Skeletal muscle cell (primary cell): ENCODE measurements at places on chromosomes 2 and 18.

DNA sequence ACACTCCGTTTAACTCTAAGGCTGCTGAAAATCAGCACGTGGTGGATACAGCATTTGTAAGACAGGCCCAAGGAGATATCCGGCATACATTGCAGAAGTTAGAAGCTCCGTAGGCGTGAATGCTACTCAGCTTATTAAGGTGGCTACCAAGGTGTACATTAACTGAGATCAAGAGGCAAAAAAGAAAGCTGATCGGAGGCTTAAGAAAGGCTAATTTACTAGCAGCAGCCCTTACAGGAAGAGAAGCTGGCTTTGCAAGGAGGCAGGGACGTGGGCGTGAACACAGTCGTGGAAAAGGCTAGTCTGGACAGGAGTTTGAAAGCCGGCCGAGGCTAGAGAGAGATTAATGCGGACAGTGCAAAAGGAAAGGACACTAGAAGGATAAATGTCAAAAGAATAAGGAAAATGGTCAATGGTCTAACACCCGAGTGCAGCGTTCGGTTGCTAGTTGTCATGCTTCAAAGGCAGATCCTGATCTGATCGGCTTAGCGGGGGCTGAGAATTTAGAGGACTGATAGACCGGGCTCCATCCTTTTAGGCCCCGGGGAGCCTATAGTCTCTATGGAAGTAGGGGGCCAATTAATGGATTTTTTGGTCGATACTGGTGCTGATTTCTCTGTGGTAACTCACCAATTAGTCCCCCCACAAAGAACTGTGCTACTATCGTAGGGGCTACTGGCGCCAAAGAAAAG is 45.6 kb upstream of the SELENOI start:
- DNase-seq, result no peak

DNA sequence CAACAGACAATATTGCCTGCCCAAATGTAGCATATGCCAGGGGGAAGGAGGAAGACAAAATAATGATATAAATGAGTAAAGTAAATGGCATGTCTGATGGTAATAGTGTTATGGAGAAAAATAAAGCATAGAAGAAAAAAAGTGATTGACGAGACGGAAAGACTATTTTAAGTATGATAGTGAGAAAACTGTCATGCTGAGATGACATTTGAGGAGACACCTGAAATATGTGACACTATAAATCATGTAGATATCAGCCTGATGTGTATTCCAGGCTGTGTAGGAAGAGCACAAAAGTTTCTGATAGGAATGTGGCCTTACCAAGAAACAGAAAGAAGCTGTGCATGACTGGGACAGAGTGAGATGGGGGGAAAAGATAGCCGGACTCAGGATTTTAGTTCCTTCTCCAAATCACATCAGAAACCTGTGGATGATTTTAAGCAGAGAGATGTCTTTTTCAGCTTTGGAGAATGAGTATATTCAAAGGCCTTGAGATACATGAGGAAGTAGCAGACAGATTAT is 387.3 kb upstream of the SYT4 start:
- no peak for DNase-seq

- DNase-seq, result no peak
Measured at GRCh38 chr18:56380685-56381084, 257.7 kb downstream of the TXNL1 start.

DNA sequence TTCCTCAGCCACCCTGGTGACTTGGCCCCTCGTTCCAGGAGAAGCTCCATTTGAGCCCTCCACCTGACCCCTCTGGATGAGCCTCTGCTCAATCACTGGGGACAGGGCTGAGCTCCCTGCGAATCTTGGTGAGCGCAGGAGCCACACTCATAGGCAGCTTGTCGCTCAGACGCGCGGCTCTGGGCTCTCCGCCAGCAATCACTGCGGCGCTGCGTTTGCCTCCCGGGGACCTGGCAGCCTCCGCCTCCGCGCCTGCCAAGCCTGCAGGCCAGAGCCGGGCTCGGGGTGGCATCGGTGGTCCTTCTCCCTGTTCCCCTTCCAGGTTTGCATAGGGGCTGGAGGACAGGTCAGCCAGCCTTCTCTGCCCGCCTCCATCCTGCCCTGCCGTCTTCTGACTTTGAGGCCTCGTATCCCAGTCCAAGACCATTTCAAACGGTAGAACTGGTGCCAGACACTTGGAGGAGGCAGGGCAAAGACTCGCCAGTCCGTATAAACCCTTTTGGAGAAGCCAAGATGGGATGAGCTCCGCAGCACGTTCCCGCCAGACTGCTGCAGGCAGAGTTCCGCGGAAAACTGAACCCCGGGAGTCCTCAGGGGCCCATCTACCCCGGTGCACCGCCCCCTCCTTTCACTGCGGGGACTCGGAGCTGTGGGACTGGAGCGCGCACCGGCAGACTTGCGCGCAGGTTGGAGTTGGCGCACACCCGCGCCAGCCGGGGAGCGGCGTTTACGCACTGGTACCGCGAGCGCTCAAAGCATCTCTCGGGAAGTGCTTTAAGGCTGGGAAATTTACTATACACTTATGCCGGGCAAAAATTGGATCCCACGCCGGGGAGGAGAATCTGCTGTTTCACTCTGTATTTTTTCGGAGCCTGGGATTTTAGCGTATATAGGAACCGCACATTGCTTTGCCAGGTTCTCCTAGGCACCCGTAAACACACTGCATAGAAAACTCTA is 1.1 kb upstream of the TACR1 start:
- DNase-seq, result no peak

DNA sequence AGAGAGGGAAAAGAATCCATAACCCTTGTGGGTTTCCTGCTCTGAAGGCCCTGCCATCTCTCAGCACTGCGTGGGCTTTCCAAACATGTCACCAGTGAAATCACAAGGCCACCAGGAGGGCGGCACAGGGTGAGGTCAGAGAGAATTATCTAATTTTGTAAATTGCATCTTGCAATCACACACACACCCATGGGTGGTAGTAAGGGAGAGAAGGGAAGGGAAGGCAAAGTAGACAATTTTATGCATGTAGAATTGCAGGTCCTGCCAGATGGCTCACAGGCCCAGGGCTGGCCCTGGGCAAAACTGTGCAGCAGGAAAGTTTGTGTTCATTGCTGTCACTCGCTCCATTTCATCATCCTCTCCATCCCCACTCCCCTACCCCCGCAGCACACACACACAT is 21.0 kb upstream of the ZBTB7C start:
- DNase-seq, result no peak

DNA sequence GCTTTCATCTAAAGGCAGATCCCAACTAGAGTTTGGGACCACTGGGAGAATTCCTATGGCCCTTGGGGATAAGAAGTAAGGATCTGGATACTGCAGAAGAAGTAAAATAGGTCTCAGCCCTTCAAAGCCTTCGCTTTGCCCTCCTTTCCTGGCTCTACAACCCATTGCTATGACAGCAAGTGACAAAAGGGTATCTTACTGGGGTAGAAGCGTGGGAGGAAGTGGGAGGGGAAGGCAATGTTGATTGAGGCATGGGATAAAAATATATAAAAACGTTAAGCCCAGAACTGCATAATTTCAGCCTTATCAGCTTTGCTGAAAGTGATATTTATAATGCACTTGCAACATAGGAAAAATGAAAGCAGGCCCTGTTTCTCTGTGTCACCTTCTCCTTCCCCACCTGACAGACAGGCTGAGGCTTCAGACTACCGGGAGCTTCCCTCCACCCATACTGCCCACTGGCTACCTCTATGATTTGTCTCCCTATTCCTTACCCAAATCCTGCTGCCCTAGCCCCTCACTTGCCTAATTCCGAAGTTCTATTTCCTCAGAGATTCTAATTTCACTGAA is 14.9 kb upstream of the SOS1 start:
- no peak for DNase-seq

- DNase-seq, result no peak
Measured at GRCh38 chr2:99424371-99424770, 65.4 kb downstream of the REV1 start.

DNA sequence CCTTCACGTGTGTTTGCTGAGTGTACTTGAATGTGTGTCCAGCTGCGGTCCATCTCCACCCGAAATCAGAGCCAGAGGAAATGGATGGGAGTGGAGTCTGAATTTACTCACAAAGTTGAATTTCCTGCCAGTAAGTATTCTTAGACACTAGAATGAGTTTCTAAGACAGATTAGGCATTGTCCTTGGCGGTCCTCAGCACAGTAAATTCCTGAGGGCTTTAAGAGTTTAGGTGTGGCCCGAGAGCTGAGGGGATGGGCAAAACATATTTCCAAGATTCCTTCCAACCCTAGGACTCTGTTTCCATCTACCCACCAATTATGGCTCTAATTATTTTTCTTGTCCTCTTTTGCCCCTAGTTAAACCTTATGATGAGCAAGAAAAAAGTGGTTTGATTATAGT is 90.3 kb upstream of the PHLPP1 start:
- no peak for DNase-seq

DNA sequence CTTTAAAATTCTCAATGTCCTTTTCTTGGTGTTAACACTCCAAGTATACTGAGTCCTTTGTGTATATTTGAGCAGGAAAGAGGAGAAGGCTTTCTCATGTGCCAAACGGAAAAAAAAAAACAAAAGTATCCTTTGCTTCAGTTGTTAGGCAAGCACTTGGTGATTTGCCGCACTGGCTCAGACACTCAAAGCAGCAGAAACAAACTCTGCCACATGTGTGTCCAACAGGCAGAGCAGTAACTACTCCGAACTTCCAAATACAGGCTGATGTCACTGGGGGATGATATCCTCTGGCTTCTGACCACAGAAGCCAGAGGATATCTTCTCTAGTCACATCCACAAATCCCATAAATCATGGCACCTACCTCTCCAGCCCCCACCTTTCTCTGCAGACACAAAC is 108.0 kb upstream of the SALL3 start:
- no peak for DNase-seq

DNA sequence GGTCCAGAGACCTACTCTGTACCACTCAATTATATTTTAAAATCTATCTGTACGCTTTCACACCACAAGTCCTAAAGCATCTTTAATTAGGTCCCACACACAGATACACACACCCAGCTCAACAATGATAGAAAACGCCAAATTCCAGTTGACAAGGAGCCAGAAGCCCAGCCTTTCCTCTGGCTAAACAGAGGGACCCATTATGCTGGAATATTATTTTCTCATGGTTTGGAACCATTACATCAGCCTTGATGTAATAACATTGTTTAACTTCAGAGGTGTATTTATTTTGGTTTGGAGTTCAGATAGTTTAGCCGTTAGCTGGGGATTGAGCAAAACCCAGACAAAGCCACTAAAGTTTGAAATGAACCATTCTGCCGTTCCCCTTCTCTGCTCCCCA is 14.0 kb upstream of the INHBB start:
- DNase-seq, result no peak

GRCh38 chr2:152127628-152128027 is 28.8 kb upstream of the CACNB4 start:
- DNase-seq, result peak; percentile 4

- peak; percentile 63 for DNase-seq
Measured at GRCh38 chr2:200300638-200301314, 5.7 kb upstream of the SPATS2L start.

GRCh38 chr2:160635488-160635887 is 141.9 kb upstream of the RBMS1 start:
- DNase-seq, result peak; percentile 64

DNA sequence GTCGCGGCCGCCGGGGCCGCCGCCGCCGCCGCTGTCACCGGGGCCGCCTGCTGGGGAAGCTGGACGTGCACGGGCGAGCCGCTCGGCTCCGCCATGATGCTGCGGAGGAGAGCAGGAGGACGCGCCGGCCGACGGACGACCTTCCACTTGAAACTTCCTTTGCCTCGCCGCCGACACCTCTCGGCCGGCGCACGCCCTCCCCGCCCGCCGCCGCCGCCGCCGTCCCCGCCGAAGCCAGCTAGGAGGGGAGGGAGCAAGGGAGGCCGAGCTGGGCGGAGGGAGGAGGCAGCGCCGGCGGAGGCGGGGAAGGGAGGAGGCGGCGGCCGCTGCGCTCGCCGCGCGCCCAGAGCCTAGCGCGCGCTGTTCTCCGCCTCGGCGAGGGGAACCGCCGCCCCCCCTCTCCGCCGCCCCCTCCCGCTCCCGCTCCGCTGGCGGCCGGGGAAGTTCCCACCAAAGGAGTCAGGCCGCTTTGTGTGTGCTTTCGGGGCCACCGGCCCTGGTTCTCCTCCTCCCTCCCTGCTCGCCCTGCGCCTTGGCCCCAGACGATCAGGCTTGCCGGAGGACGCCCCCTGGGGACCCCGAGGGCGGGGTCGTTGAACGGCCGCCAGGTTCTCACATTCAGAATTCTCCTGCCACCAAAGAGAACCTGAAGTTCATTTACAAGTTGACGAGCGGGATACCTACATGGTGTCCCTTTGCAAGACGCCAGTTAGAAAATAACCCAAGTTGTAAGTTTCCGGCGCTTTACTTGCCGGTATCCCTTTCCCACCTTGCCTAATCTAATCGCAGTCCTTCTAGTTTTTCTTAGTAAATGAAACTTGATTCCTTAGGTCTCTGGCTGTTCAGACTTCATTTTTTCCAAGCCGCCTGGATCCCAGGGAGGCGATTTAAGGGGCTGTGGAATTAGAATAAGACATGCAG is at the start of gene STK39:
Gene STK39, minus strand, starts transcription at position 255 of the 921 bp plus-strand sequence. Its CDS starts 160 bp downstream, at position 95.
- DNase-seq, result peak; percentile 43

GRCh38 chr2:205066081-205066480 is 520.8 kb downstream of the PARD3B start:
- DNase-seq, result no peak

GRCh38 chr2:101706819-101707177 is 9.3 kb downstream of the MAP4K4 start:
- no peak for DNase-seq

DNA sequence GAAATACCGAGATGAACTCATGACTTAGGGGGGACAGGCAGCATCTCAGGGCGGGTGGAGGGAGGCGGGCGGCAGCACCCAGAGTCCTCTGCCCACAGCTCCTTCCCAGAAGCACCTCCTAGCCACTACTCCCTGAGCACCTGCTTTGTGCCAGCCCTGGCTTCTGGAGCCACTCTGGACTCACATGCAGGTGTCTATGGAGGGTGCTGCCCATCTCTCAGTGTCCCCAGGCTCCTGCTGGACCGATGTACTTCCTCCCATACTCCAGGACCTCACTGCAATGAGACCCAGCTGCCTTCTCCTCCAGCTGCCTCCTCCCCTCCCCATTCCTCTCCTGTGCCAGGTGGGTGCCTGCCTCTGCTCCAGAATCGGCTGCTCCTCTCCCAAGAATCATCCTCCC is 22.1 kb upstream of the OTOS start:
- no peak for DNase-seq

GRCh38 chr2:154240921-154241379 is 369.2 kb downstream of the GALNT13 start:
- DNase-seq, result no peak

DNA sequence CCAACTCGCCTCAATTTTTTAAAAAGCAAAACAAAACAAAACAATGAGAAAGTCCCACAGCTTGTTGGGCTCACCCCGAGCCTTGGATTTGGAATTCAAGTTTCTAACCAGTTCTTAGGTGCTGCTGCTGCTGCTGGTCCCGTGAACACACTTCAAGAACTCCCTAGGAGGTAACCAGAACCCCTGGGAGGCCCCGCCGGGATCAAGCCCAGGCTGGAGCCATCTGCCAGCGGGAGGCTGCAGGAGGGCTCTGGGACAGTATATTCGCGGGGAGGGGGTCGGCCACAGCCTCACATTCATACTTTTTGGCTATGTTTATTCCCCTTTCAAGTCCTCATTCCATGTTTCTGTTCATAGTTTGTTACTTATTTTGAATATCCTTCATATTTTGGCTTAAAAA is 223.4 kb downstream of the TFCP2L1 start:
- DNase-seq, result no peak

GRCh38 chr18:48910972-48911545 is 39.7 kb downstream of the SMAD7 start:
- DNase-seq, result no peak
